CD4-positive, alpha-beta T cell treated with Interleukin-4 for 4 hours (primary cell): ENCODE measurements at places on chromosomes 1 and 21.

GRCh38 chr1:166918956-166919316 is 42.9 kb upstream of the TADA1 start:
- no peak for DNase-seq

DNA sequence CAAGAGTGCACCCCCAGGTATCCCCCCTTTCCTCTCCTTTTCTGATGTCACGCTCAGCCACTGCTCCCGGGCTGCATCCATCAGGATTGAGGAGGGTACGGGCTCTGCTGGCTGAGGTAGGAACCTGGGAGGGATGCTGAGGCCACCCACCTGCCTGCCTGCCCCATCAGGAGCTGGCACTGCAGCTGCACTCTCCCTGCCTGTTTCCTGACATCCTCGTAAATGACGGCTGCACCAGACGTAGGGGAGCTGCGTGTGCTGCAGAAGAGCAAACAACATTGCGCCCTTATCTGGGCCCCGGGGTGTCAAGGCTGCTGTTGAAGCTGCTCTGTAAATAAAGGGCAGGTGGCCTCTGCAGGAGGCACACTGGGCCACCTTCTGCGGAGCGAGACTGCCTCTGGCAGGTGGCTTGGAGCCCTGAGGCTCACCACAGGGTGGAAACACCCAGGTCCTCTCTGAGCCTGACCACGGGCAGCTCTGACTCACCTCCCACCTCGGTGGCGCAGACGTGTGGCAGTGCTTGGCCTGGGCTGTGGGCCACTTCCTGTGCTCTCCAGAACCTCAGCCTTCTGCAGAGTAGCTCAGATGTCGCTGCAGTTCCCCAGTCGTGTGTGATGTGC is 30.9 kb downstream of the SNAP47 start:
- peak; percentile 92 for DNase-seq

- DNase-seq, result no peak
Observed at GRCh38 chr1:94531664-94532063, 9.9 kb downstream of the F3 start.

GRCh38 chr21:45179568-45180245 is 105.3 kb downstream of the ADARB1 start:
- DNase-seq, result no peak

GRCh38 chr1:52328615-52329014 is 37.4 kb downstream of the CC2D1B start:
- no peak for DNase-seq

- DNase-seq, result no peak
Observed at GRCh38 chr1:181344091-181344490, 139.2 kb upstream of the CACNA1E start.

DNA sequence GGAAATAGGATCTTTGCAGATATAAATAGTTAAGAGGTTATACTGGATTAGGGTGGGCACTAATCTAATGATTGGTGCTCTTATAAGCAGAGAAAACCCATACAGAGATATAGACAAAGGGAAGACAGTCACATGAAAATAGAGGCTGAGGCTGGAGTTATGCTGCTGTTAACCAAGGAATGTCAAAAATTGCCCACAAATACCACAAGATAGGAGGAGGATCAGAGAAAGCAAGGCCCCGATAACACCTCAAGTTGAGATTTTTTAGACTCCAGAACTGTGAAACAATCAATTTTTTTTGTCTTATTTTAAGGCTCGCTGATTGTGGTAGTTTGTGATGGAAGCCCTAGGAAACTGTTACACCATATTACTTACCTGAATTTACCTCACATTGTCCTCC is 513.2 kb downstream of the COL11A1 start:
- DNase-seq, result no peak

- DNase-seq, result no peak
Observed at GRCh38 chr1:9338397-9339246, 45.9 kb downstream of the SPSB1 start.

DNA sequence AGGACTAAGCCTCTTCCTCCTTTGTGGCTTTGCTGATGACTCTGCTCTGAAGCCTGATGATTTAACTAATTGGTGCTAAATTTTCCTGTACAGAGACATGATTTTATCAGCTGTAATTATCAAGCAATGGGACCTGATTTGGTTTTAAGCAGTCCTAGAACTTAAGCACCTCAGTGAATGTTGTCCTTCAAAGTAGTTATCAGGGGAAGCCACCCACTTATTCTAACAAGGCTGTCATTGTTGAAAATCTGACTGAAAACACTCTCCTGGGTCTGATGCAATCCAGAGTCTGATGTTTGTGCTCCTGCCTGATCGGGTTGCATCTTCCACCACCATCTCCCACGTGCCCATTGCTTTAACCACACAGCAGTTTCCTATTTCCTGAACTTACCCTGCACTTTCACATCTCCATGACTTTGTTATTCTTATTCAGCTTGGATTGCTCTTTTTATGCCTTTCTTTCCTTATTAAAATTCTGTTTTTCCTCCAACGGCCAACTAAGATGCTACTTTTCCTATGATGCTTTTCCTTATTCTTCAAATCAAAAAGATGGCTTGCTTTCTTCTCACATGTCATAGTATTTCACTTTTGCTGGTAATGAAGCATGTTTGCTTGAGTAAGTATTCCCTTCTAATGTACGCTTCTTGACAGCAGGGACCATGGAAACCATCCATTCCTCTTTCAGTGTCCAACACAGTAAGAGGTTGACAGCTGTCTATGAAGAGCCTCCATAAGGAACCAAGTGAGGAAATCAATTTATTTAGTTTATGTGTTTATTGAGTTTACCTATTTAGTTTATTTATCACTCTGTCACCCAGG is 55.0 kb downstream of the S1PR1 start:
- DNase-seq, result peak; percentile 28

GRCh38 chr1:2460203-2460602 is 15.9 kb upstream of the PLCH2 start:
- no peak for DNase-seq

DNA sequence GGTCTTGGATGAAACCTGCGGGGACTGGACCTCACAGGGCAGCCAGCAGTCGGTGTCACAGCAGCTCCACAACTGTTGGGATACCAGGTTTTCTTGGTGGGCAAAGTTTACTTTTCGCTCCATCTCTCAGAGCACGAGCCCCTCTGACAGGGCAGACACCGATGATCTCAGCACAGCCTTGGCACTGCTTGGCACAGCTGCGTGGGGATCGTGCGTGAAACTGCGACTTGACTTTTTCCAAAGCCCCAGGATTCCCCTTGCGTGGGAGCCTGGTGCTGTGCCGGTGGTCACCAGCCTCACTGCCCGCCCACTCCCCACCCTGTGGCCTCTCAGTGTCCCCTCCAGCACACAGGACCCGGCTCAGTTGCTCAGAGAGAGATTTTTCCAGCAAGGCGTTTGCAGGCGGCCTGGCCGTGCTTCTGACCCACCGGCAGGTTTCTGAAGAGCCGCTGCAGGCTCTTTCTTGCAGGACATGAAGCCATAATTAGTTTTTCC is 57.3 kb downstream of the SIK1 start:
- no peak for DNase-seq
